ENCODE measurements at places on chromosomes 7 and 10.

GRCh38 chr10:47453141-47454007, 30.5 kb downstream of the ANXA8 start:
- DNase-seq, result no peak

DNA sequence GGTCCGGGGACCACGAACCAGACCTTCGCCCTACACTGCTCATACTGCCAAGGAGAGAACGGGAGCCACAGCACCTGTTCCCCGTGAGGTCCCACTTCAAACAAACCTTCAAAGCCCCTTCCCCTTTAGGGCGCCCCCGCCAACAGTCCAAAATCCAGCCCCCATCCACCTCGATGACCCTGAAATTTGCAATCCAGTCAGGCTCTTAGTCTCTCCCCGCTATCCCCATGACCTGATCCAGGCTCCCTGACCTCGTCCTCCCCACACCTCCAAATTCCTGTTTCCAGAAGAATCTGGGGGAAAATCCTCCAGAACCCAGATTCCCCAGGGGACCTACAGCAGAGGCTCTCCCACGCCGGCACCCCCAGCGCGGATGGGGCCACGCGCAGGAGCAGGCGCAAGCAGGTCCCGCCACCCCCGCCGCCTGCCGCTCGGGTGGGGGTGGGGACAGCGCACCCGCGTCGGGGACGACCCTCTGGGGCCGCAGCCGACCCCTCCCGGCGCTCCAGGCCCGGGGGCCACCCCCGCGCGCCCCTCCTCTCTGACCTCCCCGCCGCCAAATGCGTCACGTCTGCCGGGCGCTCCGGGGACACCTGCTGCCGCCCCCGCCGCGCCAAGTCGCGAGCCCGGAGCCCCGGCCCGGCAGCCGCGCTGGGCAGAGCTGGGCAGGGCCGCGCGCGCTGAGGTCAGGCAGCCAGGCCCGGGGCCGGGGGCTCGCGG, 753 bp downstream of the CAMK2B start:
- DNase-seq, result no peak

DNA sequence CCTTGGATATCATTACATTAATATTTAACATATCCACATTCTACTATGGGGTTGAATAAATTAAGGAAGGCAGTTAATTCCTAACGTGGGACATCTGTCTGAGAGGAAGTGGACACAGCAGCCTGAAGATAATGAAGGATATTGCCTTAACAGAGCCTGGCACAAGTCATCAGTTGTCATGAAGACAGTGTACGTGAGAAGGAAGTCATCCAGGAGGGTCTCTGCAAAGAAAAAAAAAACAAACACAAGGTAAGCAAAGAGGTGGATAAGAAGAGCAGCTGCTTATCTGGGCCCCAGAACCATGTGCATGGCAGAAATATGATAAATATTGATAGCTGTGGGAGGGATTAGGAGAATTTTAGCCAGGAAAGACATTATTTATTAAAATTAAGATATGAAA, 190.0 kb downstream of the RAPGEF5 start:
- DNase-seq, result no peak

DNA sequence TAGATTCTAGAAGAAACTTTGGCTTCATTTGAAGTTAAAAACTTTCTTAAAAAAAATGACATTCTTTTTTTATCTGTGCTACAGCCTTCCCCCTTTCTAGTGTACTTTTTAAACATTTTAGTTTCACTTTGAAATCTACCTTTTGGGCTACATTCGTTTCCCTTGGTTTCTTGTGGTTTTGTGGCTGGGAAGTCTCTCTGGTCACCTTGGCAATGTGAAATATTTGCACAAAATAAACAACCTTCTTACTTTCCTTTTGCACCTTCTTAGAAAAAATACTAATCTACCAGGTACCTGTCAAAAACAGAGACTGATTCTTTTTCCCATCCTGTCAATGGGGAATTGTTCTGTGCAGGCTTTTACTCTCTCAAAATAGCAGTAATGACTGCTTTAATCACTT, 350.2 kb downstream of the GATA3 start:
- peak; percentile 12 for DNase-seq

GRCh38 chr10:117007080-117007479, 2.1 kb upstream of the SHTN1 start:
- DNase-seq, result no peak

DNA sequence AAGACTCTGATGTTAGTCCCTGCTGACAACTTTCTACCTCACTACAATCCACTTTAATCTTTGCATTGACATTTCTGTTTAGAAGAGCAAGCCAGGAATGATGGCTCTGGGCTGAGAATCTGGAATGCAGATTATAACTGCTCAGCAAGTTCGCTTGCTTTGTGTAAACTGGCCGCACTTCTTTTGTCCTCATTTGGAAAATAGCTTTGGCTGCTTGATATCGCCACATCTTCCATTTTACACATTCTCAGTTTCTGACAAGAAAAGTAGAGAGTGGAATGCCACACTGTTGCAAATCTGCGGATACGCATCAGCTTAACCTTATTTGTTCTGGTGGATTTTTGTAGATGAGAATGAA, 429.8 kb downstream of the KCNMA1 start:
- no peak for DNase-seq

DNA sequence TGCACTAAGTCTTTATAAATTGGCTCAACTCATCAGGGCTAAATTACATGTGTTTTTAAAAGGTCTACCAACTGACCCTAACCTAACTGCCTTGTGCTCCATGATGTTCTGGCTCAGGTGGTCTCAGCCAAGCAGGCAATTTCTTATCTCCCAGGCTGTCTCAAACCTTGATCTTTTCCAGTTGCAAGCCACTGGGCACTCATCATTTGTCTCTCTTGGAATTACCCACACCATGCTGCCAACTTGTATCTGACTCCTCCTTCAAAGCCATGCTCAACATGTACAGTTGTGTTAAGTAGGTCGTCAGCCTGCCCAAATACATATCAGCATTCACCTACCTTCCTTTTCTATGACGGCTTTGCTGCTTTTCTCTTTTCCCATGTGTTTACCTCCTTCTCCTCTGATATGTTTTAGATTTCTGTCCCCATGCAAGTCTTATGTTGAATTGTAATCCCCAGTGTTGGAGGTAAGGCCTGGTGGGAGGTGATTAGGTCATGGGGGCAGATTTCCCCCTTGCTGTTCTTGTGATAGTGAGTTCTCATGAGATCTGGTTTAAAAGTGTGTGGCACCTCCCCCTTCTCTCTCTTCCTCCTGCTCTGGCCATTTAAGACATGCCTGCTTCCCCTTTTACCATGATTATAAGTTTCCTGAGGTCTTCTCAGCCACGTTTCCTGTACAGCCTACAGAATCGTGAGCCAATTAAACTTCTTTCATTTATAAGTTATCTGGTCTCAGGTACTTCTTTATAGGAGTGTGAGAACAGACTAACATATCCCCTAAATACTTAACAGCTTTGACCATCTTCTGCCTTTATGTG, 130.0 kb downstream of the ELAPOR2 start:
- DNase-seq, result no peak

DNA sequence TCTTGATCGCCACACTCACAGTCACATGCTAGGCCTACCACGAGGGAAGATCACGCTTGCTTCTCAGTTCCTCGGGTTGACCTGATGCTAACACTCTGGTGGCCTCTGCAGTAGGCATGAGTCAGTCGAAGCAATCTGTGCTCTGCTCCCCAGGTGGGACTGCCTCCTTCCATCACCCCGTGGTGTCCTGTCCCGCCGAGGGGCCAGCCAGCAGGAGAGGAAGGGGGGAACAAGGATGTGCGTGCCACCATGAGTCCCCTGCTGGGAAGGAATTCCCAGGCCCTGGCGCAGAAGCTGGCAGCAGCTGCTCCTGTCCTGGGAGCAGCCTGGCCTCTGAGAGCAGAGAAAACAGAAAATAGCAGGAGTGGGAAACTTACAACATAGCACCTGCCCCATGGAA, 695.0 kb upstream of the NRP1 start:
- no peak for DNase-seq

- peak; percentile 68 for DNase-seq
Observed at GRCh38 chr10:43409385-43410109, 561 bp upstream of the HNRNPF start.

GRCh38 chr7:17680026-17680425, 260.3 kb downstream of the SNX13 start:
- DNase-seq, result no peak

DNA sequence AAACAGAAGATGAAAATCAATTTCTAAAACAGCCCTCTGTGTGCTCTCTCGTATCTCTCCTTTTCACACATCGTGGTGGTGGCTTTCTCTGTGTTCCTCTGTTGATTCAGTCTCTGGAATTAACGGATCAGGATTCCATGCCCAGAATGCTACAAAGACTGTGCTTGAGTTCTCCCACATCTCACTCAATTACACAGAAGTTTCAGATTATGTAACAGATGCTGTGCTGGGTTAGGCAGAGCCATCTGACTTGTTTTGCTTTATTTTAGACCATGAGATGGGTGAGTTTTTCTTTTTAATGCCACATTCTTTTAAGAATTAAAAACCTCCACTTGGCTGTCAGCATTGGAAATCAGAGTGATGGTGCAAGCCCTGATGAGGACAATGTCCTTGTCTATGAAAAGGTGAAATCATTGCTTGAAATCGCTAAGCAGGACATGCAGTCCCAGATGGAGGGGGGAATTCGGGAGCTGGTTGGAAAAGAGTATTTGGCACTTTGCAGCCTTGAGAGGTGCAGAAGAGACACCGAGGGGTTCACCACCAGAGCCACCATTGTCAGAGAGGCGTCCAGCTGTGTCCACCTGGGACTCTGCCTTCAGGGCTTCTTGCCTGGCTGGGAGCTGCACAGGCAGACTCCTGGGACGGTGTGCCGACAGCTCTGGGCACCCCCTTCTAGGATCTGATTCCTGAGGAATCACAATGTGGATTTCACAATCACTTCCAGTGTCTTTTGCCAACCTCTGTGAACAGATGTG, 80.4 kb downstream of the EGFR start:
- no peak for DNase-seq

- DNase-seq, result no peak
Observed at GRCh38 chr7:75861636-75862035, 17.2 kb upstream of the RHBDD2 start.

- peak; percentile 89 for DNase-seq
Observed at GRCh38 chr10:96586419-96587263, at the start of gene TM9SF3. Gene TM9SF3 (minus strand): TSS chr10:96587012. CDS start chr10:96586835, 177 bp downstream.

GRCh38 chr7:93015101-93015778, 102.5 kb downstream of the SAMD9 start:
- DNase-seq, result no peak

- no peak for DNase-seq
Observed at GRCh38 chr10:70462349-70462984, 16.1 kb upstream of the PALD1 start.

DNA sequence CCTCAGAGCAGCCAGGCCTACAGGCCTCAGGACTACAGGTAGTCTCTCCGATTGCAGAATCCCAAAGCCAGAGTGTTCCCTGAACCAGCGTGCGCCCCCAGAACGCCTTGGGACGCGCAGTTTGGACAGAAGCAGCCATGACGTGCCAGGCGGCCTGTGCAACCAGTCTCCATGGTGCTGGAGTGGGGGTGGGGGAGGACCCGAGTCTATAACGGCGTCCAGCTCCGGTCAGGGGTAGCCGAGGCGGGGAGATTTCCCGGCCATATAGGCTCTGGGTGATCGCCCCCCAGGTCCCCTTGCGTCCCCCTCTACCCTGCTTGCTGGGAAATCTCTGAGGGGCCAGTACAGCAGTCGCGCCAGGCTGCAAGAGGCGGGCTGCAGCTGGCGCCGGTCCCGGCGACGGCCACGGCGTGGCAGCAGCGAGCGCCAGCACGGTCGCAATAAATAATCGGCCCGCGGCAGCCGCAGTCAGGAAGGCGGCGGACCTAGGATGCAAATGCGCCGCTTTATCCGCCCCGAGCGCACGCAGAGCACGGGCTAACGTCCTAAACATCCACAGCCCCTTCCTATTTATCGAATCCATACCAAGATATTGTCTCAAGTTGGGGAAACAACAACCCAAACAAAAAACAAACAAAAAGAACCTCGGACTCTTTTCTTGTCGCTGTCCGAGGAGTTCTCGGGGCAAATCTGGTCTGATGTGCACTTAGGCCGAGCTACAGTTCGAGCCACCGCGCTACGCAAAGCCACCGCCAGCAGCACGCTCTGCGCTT, 1.6 kb downstream of the HOXA3 start:
- peak; percentile 54 for DNase-seq

DNA sequence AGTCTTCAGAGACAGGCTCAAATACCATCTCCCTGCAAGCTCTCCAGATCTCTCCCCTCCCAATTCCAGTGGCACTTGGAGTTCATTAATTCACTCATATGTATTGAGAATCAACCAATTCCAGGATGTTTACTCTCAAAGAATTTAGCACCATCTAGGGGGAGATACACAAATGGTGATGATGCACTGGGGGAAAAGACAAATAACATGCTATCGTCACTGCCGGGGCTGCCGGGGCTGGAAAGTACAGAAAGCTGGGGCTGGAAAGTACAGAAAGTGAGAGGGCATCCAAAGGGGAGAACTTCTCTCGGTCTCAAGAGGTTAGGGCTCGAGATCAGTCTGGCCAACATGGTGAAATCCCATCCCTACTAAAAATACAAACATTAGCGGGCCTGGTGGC, 118.7 kb downstream of the MKX start:
- no peak for DNase-seq

- DNase-seq, result no peak
Observed at GRCh38 chr7:18831419-18831818, 286.0 kb downstream of the TWIST1 start.

DNA sequence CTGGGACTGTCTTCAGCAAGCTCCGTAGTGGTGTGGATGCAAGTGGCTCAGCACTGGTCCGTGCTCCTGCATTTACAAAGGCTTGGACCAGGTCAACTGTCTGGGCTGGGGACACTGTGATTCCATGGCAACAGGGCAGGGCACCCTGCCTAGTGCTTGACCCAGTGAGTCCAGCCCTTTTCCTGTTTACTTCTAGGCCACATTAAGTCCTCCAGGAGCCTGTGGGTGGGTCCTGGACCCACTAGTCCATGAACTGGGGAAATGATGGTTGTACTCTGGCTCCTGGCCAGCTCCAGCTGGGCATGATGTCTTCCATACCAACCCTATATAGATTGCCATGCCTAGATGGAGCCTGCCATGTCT, 152.0 kb downstream of the RPS24 start:
- no peak for DNase-seq

- no peak for DNase-seq
Observed at GRCh38 chr10:61052469-61053205, 108.7 kb upstream of the RHOBTB1 start.

DNA sequence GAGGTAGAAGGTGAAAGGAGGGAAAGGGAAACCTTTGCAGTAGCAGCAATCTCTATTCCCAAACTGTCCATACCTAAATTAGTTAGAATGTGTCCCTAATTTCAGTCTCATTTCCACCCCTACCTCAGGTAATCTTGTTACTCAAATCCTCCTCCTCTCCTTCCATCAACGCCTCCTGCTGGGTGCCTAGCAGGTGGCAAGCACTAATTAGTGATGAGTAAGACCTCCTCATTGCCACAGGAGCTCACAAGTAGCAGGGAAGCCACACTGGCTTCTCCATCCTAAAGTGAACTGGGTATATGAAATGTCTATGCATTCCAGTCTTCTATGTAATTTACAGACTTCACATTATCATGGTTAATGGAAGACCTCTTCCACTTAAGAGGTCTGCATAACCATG, 25.7 kb upstream of the FAM133B start:
- DNase-seq, result no peak
